NCI-H1092 (cell line): ENCODE measurements at places on chromosomes 1 and 21.

- DNase-seq = no peak
Measured at GRCh38 chr21:38797470-38797869, 8.3 kb upstream of the ETS2 start.

GRCh38 chr1:204909109-204909508, 38.4 kb downstream of the NFASC start:
- DNase-seq = no peak

- DNase-seq = peak; percentile 54
Measured at GRCh38 chr1:30778154-30778978, 20.8 kb upstream of the LAPTM5 start.

- no peak for DNase-seq
Measured at GRCh38 chr1:57376041-57376440, 47.8 kb downstream of the DAB1 start.

DNA sequence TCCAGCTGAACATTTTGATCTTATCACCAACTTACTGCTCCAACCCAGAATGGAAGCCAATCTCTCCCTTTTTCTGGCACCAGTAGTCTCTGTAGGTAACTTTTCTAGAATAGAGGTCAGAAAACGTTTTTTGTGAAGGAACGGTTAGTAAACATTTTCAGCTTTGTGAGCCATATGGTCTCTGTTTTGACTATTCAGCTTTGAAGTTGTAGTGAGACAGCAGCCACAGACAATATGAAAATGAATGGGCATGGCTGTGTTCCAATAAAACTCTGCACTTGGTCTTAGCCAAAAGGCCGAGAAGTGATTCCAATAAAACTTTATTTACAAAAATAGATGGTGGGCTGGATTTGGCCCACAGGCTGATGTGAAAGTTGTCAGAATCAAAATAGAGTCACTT, 28.9 kb downstream of the MAP10 start:
- no peak for DNase-seq

- DNase-seq = no peak
Measured at GRCh38 chr1:97091679-97092078, 370.1 kb downstream of the PTBP2 start.

- no peak for DNase-seq
Measured at GRCh38 chr1:39310015-39310414, 105.5 kb downstream of the MACF1 start.

DNA sequence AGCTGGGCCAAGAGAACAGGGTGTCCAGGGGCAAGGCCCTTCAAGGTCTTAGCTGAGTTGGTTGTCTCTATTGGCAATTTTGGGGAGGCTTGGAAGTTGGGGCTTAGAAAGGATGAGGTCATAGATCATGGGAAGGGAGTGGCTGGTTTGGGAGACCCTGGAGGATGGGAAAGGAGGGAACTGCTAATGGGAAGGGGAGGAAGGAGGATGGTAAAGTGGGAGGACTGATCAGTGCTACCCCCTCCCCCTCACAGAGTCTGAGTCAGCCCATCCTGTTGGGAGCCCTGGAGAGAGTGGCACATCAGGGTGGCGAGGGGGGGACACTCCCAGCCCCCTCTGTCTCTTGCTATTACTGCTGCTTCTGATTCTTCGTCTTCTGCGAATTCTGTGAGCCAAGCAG, 5.1 kb downstream of the EFNA4 start:
- DNase-seq = no peak

GRCh38 chr21:34128124-34128523, 54.7 kb downstream of the MRPS6 start:
- no peak for DNase-seq

GRCh38 chr1:46203738-46204405, 738 bp downstream of the LURAP1 start:
- DNase-seq = no peak

DNA sequence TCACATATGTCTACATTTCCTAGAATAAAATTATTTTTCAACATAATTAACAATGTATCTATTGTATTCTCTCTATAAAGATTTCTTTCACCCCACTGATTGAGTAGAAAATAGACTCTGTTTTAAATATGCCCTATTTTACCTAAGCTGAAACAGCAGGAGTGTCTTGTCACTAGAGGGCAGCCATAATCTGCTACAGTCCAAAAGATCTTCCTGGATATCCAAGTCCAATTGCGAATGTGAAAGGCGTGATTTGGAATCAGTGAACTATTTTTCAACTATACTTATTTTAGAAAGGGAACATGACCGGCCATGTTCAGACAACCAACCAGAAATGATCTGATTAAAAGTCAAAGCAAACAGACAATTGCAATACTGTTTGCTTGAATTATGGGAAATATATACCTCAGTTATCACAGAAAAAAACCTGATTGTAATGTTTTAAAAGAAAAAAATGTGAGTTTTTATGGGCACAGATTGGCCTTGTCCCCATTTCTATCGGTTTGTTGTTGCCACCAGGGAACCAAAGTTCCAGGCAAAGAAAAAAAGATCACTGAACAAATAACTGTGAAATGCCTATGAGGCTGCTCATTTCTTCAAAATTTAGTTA, 1211.0 kb upstream of the ADGRL4 start:
- no peak for DNase-seq

GRCh38 chr1:24351918-24352627, 32.9 kb downstream of the GRHL3 start:
- no peak for DNase-seq
